ENCODE measurements at places on chromosomes 4 and X.

- DNase-seq = peak; percentile 34
Measured at GRCh38 chrX:47232197-47232802, 509 bp upstream of the USP11 start.

GRCh38 chr4:70666369-70666768, at the start of gene JCHAIN:
JCHAIN (minus strand) TSS chr4:70666508; CDS start chr4:70666490, 18 bp downstream.
- DNase-seq = no peak

- DNase-seq = no peak
Measured at GRCh38 chr4:8152090-8152864, 6.3 kb downstream of the ABLIM2 start.

DNA sequence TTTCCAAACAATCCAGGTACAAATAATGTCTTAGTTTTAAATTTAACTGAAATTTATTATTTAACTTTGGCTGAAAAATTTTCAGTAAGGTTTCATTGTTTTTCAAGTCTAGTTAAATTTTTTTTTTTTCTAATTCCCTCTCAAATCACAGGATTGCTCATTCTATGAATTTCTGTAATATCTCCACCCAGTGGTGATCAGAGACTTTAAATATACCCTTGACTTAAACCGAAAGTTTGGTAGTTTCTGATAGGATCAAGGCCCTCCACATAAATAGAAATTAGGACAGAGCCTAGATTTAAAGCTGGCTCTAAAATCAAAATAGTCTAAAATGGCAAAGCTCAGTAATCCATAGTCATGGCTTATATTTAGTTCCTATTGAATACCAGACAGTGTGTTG, 175.4 kb downstream of the TBCK start:
- DNase-seq = no peak

- no peak for DNase-seq
Measured at GRCh38 chrX:40055495-40055894, 42.3 kb downstream of the BCOR start.
